ENCODE measurements at places on chromosomes 12 and 14. TPM values are rescaled to one million over a fixed set of nuclear protein-coding genes. Genes with fewer than 3 reads are reported as not detected.

- no peak overlapping the region for H3K4me3 ChIP-seq
- no peak for DNase-seq
- H3K4me1 ChIP-seq = peaks cover 17% of the 10 kb centered on the region
- H3K27ac ChIP-seq = no peak overlapping the region
- H3K36me3 ChIP-seq = peaks cover 11% of the 10 kb centered on the region
These were observed 407.3 kb downstream of the AEBP2 start for GRCh38 chr12:19846574-19846973.

GRCh38 chr14:72558721-72559120, 335.2 kb downstream of the DPF3 start:
- H3K36me3 ChIP-seq = no peaks in the 10 kb centered on the region
- no peak overlapping the region for H3K27ac ChIP-seq
- peaks cover 25% of the 10 kb centered on the region for H3K27me3 ChIP-seq
- no peak for DNase-seq

DNA sequence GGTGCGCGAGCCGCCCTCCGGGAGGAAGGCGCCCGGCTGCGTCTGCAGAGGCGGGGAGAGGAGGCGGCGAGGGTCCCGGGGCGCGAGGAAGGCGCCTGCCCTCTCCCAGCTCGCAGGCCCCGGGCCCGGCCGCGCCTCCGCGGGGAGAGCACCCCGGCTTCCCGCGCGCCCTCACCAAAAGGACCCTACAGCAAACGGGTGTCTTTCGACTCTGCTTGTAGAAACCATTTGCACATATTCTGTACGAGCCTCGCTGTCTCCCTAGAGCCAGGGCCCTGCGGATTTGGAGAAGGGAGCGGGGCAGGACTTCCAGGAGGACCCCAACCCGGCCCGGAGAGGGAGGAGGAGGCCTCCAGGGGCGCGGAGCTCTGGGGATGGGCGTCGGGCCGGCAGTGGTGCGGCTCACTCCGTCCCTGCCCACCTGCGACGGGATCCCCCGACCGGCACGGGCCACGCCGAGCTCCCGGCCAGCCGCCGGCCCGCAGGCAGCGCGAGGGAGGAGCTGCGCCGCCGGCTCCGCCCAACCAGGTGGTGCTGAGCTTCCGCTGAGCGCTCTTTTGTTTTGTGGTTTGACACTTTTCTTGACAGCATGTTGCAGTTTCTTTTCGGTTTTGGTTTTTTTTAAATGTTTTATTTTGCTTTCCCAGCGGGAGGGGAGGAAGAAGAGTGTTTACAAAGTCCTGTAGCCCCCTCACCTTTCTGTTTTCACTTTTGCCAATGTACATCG, 103.3 kb upstream of the FKBP4 start:
- H3K4me3 ChIP-seq = peak overlapping the region; percentile 83
- H3K36me3 ChIP-seq = no peaks in the 10 kb centered on the region
- H3K4me1 ChIP-seq = peaks cover 19% of the 10 kb centered on the region
- peaks cover 54% of the 10 kb centered on the region for H3K27me3 ChIP-seq
- peak overlapping the region; percentile 94 for H3K27ac ChIP-seq
- no peak for DNase-seq

DNA sequence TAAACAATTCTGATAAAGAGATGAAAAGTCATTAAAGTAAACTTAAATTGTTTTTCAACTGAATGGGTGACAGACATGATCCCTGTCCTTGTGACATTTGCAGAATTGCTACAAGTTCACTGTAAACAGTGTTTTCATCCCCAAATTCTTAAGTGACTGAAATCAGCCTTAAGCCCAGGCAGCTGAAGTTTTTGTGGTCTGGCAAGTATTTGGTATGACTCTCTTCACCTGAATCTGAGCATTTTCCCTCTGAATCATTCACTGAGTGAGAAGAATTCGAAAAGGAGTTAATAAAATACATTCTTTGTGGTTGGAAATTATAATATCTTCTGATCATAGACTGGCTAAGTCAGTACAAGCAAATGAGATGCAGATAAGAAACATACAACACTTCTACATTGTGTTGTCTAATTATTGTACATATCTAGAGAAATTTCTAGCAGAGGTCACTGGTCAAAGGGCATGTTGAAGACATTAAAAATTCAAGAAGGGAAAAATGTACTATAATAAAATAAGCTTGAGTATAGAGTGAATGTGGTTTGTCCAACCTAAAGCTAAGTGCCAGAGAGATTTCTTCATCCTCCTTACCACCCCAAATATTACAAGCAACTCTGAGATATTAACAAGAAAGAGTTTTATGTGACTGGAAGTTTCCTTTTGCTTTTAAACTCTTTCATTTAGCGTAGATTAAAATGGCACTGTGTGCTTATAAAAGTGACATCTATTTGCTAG, 177.8 kb upstream of the DIO2 start:
- DNase-seq = no peak
- H3K4me3 ChIP-seq = no peak overlapping the region
- no peak overlapping the region for H3K27ac ChIP-seq
- H3K27me3 ChIP-seq = peaks cover 6% of the 10 kb centered on the region
- peaks cover 1% of the 10 kb centered on the region for H3K4me1 ChIP-seq

GRCh38 chr12:21472197-21472823, 29.1 kb downstream of the RECQL start:
- no peaks in the 10 kb centered on the region for H3K27me3 ChIP-seq
- H3K4me1 ChIP-seq = peaks cover 8% of the 10 kb centered on the region
- DNase-seq = no peak
- peaks cover 32% of the 10 kb centered on the region for H3K36me3 ChIP-seq

- DNase-seq = no peak
- H3K4me3 ChIP-seq = no peak overlapping the region
- no peaks in the 10 kb centered on the region for H3K36me3 ChIP-seq
- H3K27ac ChIP-seq = no peak overlapping the region
- peaks cover 5% of the 10 kb centered on the region for H3K4me1 ChIP-seq
- H3K27me3 ChIP-seq = no peaks in the 10 kb centered on the region
These were observed 87.6 kb downstream of the PPP2R5C start for GRCh38 chr14:101849125-101849524.

DNA sequence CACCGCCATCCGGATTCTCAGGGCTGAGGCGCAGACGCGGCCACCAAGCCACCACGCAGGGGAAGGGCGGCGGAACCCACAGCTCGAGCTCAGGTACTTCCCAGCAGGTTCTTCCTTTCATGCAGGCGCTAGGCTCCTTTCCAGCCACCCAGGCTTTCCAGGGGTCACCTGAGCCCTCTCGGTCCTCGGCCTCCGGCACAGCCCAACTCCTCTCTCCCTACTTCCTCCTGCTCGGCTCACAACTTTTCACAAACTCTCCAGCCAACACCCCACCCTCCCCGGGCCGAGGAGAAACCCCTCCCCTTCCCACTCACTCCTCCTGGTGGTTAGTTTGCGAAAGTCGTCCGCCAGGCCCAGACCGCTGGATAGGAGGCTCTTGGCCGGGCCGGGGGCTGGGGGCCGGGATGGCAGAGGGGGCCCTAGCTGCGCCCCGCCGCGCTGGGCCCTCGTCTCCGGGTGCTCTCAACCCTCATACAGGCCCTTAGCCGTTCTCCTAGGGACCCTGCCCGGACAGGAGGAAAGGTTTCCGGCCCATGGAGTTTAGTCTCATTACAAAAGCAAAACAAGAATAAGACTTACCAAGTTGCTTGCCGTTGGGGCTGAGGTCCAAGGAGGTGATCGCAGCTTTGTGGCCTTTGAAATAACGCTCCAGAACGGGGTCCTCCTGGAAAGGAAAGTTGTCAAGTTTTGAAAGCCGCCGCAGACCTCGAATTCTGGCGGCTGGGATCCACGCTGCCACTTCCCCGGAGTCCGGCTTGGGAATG, at the start of gene GALNT4:
Gene GALNT4 (minus strand): TSS at position 256 of the 764 bp plus-strand sequence. CDS start 247 bp downstream, at position 9.
- peaks cover 32% of the 10 kb centered on the region for H3K4me1 ChIP-seq
- H3K27ac ChIP-seq = peak within 1 kb of the TSS; percentile 97
- peak; percentile 77 for DNase-seq
- H3K4me3 ChIP-seq = peak within 1 kb of the TSS; percentile 99
- H3K36me3 ChIP-seq = peaks cover 20% of the 10 kb centered on the region

DNA sequence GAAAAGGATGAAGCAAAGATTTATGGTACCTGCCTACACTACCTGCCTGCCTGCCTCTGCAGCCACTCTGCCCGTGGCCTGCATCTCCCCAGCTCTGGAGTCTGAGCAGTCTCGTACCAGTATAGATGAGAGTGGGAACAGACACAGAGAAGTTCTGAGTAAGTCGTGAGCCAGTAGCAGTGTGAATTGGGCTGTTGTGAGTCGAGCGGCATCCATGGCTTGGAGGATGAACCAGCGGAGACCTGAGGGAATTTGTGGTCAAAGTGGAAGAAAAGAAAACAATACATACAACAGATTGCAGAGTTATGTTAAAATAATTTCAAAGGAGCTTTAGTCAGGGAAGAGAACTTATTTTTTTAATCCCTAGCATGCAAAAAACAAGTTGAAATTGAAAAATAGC, 25.3 kb downstream of the C2CD5 start:
- DNase-seq = no peak
- H3K36me3 ChIP-seq = peaks cover 18% of the 10 kb centered on the region
- no peak overlapping the region for H3K4me3 ChIP-seq
- peak overlapping the region; percentile 60 for H3K27ac ChIP-seq
- no peaks in the 10 kb centered on the region for H3K27me3 ChIP-seq

DNA sequence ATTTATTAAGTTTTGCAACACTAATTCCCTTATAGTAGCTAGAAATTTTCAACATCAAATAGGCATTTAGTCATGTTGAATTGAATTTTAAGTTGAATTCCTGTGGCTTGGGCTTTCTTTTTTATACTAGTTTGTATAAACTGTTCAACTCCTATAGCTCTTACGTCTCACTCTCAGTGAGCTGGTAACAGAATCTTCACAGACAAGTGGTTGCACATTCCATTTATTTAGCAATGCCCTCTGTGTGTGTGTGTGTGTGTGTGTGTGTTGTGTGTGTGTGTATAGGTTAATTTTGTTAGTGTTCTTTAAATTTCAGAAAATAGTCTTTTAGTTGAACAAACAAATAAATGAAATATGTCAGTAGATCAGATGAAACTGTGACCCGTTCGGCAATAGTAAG, 425.0 kb downstream of the NPAS3 start:
- DNase-seq = no peak
- no peak overlapping the region for H3K4me3 ChIP-seq
- peaks cover 6% of the 10 kb centered on the region for H3K27me3 ChIP-seq
- no peak overlapping the region for H3K27ac ChIP-seq
- peaks cover 7% of the 10 kb centered on the region for H3K4me1 ChIP-seq

DNA sequence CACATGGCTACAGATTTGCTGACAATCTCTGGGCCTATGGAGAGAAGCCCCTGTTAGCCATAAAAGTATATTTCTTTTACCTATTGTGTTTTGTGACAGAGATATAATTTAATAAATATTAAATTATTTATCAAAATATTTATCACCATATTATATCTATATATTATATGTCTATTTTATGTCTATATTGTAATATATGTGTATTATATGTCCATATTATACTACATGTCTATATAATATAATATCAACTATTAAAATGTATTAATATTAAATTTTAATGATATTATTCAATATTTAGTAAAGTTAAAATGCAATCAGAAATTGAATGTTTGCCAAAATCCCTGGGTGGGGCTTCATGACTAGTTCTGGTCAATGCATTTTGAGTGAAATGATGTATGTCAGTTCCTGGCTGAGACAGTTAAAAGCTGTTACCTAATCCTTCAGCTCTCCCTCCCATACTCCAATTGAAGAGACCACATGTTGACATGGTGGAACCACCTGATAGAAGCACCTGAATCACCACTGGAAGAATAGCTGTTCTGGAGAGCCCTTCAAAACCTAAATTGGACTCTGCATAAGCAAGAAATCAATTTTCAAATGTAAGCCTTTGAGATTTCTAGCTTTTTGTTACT, 357.3 kb upstream of the DDHD1 start:
- peaks cover 5% of the 10 kb centered on the region for H3K4me1 ChIP-seq
- H3K27me3 ChIP-seq = no peaks in the 10 kb centered on the region
- H3K27ac ChIP-seq = no peak overlapping the region
- no peak overlapping the region for H3K4me3 ChIP-seq
- DNase-seq = no peak
- H3K36me3 ChIP-seq = no peaks in the 10 kb centered on the region

DNA sequence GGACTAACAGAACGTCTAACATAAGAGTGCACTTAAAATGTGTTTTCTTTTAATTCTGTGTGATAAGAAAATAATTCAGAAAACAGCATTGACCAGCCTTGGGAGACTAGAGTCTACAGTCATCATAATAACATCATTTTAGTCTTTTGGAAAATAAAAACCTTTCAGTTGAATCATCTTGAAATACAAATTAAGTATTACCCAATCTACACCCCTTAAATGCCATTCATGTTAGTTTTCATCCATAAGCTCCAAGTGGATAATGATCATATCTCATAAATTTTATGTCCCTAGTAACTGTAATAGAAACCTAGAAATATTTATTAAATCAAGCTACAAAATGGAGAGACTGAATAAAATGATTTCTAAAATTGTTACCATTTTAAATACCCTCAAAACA, 32.4 kb downstream of the EPS8 start:
- no peaks in the 10 kb centered on the region for H3K4me1 ChIP-seq
- DNase-seq = no peak
- no peak overlapping the region for H3K4me3 ChIP-seq
- H3K27me3 ChIP-seq = no peaks in the 10 kb centered on the region

GRCh38 chr14:63840981-63841380, 11.8 kb upstream of the SYNE2 start:
- no peaks in the 10 kb centered on the region for H3K36me3 ChIP-seq
- no peaks in the 10 kb centered on the region for H3K27me3 ChIP-seq
- no peaks in the 10 kb centered on the region for H3K4me1 ChIP-seq
- H3K27ac ChIP-seq = no peak overlapping the region

DNA sequence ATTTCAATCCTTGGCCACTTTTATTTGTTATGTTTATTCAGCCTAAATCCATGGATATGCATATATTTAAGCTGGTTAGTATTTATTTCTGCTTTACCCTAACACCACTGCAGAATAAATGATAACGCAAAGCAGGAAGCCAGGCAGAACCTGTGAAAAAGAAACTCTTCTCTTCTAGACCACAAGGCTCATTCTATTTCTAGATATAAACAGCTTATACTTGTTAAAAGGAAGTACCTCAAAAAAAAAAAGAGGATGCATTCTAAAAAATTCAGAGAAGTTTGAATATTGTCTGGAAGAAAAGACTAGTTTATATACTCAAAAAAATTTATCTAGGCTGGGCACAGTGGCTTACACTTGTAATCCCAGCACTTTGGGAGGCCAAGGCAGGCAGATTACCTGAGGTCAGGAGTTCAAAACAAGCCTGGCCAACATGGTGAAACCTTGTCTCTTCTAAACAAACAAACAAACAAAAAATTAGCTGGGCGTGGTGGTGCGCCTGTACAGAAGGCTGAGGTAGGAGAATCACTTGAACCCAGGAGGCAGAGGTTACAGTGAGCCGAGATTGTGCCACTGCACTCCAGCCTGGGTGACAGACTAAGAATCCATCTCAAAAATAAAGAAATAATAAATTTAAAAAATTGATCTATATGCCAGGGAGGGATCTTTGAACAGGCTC, 55.8 kb downstream of the GALNT4 start:
- H3K36me3 ChIP-seq = peaks cover 5% of the 10 kb centered on the region
- peaks cover 13% of the 10 kb centered on the region for H3K4me1 ChIP-seq
- no peak for DNase-seq
- H3K4me3 ChIP-seq = no peak overlapping the region
- H3K27ac ChIP-seq = no peak overlapping the region
- H3K27me3 ChIP-seq = no peaks in the 10 kb centered on the region

- no peak overlapping the region for H3K27ac ChIP-seq
- peaks cover 4% of the 10 kb centered on the region for H3K4me1 ChIP-seq
- peaks cover 45% of the 10 kb centered on the region for H3K36me3 ChIP-seq
- no peaks in the 10 kb centered on the region for H3K27me3 ChIP-seq
- DNase-seq = no peak
These were observed 25.1 kb downstream of the ANAPC5 start for GRCh38 chr12:121326996-121327674.

The CCDC197 gene
- not detected for total RNA-seq

The CMA1 gene
- total RNA-seq = not detected

The GRIP1 gene
- total RNA-seq = 40.4 TPM

The MYL2 gene
- not detected for total RNA-seq

The ARL6IP4 gene
- 122 TPM for total RNA-seq

The CAPS2 gene
- 12.7 TPM for total RNA-seq

The ABHD4 gene
- total RNA-seq = 30.5 TPM

Measured in progenitor cell of endocrine pancreas (in vitro differentiated cells).